ENCODE measurements at places on chromosomes 6 and 20.
A peak's percentile ranks its signal among the peaks of the same experiment; 100 is the strongest.

- no peak for DNase-seq
These were observed 53.0 kb downstream of the GNAS-AS1 start for GRCh38 chr20:58797371-58798338.

DNA sequence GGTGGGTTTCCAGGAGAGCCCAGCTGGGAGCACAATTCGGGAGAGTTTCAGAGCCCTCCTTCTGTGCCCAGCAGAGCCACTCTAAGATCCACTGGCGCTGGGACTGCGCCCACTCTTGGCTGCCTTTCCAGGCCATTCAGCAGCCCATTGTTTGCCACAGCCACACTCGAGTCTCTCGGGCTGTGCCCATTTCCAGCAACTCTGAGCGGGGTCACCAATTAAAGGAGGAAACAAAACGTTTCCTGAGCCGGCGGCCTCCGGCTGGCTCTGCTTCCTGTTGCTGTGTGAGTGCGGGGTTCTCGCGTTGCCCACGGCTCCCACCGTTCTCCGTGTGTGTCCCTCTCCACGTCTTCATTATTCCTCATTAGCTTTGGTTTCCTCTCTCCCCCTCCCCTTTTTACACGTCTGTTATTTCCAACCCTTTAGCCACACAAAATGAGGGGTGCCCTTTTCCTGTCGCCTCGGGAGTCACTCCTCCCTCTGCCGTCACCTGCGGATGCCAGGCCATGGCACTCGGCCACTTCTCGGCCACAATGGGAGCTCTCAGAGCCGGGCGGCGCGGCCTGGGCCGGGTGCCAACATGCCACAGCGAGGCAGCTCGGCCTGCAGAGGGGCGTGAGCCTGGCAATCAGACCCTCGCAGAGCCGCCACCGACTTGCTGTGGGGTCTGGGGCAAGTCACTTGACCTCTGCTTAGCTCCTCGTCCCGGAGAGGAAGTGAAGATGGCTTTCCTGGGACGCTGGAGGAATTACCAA, 94.3 kb upstream of the NKX2-2 start:
- DNase-seq: peak; percentile 93

DNA sequence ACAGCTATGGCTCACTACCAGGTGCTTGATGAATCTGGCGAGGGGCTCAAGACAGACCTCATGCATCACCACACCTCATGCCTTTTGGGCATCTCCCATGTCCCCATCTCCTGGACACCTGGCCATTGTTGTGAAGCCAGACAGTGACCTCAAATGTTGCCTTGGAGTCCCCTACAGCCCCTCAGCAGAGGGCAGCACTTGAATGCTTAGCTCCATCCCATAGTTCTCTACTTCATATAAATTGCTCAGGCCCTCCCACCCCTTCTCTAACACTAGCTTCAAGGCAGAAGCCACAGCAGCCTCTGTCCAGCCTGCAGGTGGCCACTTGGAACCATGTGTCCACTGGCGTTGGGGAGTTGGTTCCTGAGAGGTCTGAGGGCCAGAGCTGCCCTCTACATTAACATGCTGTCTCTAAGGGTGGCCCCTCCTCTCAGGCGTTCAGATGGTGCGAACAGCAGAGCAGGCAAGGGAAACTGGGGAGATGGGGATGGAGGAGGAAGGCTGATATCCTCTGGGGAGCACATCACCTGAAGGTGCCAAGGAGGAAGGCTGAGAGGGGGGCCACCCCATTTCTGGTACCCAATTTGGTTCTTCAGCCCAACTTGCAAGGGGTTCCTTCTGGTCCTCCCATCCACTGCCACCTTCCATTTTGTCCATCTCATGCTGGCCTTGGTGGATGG, 31.3 kb downstream of the MOCS1 start:
- DNase-seq: no peak

DNA sequence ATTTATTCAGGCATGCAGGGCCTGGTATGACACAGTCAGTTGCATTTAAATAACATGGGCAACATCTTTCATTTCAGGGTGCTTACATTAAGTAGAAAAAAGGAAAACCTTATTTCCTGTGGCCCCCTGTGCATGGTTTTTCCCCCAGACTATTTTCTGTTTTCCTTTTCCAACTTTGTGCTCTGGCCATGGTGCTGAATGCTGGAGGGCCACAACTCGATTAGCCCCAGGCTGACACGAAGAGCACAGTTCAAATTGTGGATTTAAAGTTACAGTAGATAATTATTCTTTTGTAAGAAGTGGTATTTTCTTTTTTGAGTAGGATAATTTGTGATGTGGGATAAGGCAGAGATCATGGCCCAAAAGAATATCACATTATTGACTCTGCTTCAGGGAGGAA, 332.0 kb downstream of the HAO1 start:
- DNase-seq: no peak

DNA sequence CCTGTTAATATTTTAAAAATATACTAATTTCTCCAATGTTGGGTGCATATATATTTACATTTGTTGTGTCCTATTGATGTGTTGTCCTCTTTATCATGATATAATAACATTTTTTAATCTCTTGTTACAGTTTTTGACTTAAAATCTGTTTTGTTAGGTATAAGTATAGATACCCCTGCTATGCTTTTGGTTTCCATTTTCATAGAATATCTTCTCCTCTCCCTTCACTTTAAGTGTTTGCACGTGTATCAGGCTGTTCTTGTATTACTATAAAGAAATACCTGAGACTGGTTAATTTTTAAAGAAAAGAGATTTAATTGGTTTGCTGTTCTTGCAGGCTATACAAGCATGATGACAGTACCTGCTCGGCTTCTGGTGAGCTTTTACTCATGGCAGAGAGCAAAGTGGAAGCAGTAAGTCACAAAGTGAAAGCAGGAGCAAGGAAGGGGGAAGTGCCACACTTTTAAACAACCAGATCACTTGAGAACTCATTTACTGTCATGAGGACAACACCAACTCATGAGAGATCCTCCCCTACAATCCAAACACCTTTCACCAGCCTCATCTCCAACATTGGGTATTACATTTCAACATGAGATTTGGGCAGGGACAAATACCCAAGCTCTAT, 340.5 kb upstream of the SYNCRIP start:
- DNase-seq: no peak

DNA sequence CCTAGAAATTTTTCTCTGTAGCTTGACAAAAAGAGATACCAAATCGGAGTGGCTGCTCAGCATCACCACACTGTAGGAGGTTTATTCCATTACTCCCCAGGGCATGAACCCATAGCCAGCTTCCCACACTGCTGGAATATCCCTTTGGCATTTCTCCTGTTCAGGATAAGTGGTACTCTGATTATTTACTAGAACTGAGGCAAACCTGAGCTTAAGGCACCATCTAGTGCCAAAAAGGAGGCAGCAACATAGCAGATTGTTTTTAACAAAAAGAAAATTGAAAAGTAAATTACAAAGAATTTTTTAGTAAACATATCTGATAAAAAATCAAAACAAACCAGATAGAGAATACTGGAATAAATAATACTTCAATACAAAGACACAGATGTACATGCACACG, 181.7 kb downstream of the WDR27 start:
- no peak for DNase-seq

- no peak for DNase-seq
These were observed 11.8 kb downstream of the ENPP1 start for GRCh38 chr6:131819572-131820124.

DNA sequence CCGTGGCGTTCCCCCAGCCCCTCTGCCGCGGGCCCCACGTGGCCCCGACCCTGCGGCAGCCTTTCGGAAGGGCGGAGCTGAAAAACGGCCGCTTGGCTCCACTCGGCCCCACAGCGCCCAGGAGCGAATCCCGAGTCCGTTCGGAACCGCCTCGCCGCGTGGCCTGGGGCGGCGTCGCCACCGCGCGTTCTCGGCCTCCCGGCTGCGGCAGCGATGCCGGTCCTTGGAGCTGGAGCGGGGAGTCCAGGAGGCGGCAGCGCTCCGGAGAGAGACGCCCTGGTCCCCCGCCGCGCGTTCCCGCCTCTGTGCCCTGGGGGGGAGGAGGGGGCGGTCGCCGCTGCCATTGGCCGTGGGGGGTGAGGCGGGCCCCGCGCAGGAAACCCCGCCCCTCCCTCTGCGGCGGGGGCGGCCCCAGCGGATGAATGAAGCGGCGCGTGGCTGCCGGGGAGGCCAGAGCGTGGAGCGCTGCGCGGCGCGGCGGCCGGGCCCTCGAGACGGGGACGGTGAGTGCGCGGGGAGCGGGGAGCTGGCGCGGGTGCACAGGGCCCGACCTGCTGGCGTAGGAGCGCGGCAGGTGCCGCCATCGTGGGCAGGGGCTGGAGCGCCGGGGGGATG, at the start of gene SLCO4A1:
Gene SLCO4A1 (plus strand): TSS at position 453 of the 615 bp plus-strand sequence. CDS start 13,952 bp downstream, outside the sequence.
- peak; percentile 84 for DNase-seq

- DNase-seq: no peak
These were observed 21.0 kb downstream of the CEP43 start for GRCh38 chr6:167020206-167020605.

- no peak for DNase-seq
These were observed 213.8 kb downstream of the LAMA2 start for GRCh38 chr6:129096651-129097290.

Measured in NCI-H1105 treated with DMSO at 0.1 percent for 48 hours (cell line).